Naive thymus-derived CD4-positive, alpha-beta T cell (primary cell): ENCODE measurements at places on chromosomes 5 and 9. TPM values are rescaled to one million over a fixed set of nuclear protein-coding genes. Genes with fewer than 3 reads are reported as not detected.

ADAMTS2 gene
- total RNA-seq: not detected

WWC1 gene
- total RNA-seq: 0.56 TPM

C9orf153 gene
- total RNA-seq: 0.25 and 0.75 TPM in 2 replicates

ASS1 gene
- not detected for total RNA-seq

ADGRD2 gene
- not detected for total RNA-seq

HNRNPH1 gene
- total RNA-seq: 962 and 1,010 TPM in 2 replicates

IRGM gene
- total RNA-seq: 3.6 TPM
